ENCODE measurements at places on chromosomes 7 and 10.

- DNase-seq = no peak
Measured at GRCh38 chr7:134804351-134804750, 24.9 kb downstream of the CALD1 start.

- no peak for DNase-seq
Measured at GRCh38 chr7:129804111-129804889, 148.5 kb downstream of the UBE2H start.

DNA sequence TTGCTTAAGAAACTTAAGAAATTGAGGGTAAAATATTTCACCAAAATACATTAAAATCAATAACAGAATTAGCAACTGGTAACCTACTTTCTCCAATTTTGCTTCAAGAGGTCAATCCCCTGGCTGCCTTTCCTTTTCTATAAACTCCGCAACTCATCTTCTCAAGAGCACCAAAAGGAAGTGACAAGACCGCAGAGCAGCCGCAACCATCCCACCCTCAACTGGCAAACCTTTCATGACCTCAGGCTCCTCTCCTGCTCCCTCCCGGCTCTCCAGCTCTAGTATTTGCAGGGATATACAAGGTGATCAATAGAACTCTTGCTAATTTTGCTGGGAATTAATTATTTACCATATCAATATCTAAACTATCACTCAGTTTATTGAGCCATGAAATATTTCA is 88.9 kb downstream of the ATE1 start:
- DNase-seq = no peak

DNA sequence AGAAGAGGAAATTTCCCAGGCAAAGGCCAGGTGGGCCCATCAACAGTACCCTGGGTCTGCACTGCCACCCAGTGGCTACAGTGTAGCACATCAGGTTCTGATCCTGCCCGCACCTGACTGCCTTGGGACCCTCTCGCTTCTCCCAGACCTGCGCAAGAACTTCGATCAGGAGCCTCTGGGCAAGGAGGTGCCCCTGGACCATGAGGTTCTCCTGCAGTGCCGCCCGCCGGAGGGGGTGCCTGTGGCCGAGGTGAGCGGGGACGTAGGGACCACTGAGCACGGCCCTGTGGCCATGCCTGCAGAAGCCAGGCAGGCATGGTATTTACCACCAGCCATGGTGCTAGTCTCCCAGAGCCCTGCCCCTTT is 33.9 kb upstream of the SLC29A3 start:
- DNase-seq = peak; percentile 26

DNA sequence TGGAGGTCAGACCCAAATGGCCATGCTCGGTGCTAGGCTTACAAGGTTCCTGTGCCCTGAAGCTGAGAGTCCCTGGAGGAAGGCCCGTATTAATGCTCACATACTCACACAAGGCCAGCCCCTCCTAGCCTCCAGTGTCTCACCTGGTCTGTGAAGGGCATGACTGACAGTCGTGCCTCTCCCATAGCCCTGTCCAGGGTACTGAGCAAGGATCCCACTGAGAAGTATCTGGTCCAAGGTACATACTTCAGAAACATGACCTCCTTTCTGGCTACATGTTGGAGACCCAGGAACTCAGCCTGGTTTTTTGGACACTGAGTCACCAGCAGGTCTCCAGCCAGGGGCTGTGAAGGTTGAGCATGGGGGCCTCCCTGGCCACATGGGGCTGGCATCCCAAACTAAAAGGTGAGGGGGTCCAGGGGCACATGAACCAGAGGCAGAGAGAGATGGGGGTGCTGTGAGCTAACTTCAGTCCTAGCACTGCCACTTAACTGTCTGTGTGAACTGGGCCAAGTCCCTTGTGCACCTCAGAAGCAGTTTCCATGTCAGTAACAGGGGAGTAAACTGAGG is 17.6 kb upstream of the RASGEF1A start:
- no peak for DNase-seq

DNA sequence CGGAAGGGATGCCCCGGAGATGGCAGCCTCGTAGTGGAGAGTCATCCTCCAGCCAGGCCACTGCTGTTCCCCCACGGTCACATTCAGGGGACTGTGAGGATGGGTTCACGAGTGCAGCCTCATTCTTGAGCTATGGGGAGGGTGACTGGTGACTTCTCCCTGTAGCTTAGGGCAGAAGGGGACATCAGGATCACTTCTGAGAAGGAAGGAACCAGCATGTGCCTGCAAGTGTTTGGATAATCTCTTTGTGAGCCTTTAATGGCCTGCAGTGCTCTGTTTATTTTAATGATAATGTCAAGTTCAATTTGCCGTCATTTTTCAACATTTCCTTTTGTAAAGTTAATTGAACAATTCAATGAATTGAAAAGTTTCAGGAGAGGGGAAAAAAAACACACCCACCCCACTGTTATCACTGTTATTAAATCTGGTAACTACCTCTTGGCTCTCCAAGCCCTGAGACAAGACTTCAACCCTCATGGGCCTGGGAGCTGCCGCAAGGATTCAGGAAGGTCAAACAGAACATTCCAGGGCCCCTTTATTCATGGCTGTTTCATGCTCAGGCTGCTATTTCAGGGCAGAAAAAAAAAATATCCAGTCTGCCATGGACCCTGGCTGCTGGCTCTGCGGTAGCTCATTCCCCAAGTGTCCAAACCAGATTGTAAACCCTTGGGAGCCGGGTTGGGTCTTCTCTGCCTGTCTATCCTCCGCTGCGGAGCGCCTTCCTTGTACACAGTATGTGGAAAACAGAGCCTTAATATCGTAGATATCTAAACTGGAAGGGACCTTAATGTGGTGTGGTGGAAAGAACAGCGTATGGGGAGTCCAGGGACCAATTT is 100.4 kb downstream of the CDH23 start:
- DNase-seq = no peak

DNA sequence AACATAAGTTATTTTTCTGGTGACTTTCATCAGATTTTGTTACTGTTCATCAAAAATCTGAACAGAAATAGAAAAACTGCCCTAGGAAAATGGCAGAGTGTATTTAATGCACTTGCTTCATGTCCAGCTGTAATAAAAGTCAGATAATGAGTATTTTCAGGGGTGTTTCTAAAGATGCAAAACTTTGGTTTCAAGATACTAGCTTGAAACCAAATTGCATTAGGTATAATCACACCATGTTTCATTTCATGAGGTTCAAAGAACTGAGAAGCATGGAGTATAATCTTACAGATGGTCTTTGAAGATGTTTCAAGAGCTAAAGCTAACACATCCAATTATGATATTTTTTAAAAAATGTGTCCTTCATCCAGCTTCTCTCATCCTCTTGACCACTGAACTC is 128.9 kb downstream of the NRCAM start:
- no peak for DNase-seq

DNA sequence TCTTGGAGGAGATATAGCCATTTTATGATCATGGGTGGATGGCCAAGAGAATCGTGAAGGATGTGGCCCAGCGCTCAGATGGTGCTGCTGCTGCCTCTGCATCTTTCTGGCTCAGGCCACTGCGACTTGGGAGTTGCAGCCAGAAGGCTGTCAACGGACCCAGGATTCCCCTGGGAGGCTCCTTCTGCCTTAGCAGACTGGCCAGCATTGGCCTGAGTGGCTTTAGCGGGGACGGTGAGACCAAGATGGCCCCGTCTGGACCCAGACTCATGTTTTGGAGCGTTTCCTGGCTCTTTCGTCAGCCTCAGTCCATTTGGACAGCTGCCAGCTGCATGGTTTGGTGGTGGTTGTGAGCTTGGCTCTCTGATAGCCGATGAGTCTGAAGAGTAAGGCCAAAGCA is 97.2 kb downstream of the GALNT17 start:
- no peak for DNase-seq

GRCh38 chr10:111944331-111944730 is 239.2 kb downstream of the GPAM start:
- no peak for DNase-seq

DNA sequence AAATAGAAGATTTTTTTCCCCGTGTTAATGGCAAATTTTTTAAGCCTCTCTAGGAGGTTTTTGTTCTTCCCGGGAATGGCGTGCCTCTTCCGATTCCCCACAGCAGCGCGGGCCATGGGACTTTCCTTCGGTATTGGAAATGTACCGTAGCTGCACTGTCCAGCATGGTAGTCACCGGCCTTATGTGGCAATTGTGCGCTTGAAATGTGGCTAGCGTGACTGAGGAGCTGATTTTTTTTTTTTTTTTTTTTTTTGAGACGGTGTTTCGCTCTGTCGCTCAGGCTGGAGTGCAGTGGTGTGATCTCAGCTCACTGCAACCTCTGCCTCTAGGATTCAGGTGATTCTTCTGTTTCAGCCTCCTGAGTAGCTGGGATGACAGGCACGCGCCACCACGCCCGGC is 938 bp upstream of the TCTN3 start:
- no peak for DNase-seq

DNA sequence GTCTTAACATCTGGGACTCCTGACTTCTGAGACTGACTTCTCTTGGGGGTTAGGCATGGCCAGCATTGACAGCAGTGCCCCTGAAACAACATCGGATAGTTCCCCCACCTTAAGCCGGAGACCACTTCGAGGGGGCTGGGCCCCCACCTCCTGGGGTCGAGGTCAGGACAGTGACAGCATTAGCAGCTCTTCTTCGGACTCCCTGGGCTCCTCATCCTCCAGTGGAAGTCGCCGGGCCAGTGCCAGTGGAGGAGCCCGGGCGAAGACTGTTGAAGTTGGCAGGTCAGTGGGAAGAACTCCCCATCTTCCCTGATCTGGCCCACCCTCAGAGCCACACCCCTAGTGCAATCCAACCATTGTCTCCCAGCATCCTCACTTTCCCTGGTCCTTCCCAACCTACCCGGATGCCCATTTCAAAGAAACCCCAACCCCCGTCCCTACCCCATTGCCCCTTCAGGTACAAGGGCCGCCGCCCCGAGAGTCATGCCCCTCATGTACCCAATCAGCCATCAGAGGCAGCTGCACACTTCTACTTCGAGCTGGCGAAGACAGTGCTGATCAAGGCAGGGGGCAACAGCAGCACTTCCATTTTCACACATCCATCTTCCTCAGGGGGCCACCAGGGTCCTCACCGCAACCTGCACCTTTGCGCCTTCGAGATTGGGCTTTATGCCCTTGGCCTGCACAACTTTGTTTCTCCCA is 12.1 kb downstream of the ZSWIM8 start:
- DNase-seq = no peak

DNA sequence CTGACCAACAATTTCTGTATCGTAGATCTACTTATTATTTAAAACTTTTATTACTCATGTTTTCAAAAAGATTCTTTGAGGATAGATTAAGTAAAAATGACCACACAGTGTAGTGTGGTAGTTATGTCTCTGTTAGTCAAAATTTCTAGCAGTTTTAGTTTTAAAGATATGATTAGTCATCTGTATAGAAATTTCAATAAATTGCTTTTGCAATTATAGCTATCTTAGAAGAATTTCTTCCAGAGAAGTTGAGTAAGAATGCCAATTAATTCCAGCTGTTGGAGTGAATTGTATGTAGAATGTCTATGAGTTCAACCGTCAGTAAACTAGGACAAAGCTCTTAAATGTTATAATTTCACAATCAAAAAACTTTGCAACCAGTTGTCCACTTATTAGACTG is 229.7 kb downstream of the CDK14 start:
- DNase-seq = no peak

- DNase-seq = no peak
Measured at GRCh38 chr10:19811540-19811939, 4.7 kb upstream of the PLXDC2 start.

DNA sequence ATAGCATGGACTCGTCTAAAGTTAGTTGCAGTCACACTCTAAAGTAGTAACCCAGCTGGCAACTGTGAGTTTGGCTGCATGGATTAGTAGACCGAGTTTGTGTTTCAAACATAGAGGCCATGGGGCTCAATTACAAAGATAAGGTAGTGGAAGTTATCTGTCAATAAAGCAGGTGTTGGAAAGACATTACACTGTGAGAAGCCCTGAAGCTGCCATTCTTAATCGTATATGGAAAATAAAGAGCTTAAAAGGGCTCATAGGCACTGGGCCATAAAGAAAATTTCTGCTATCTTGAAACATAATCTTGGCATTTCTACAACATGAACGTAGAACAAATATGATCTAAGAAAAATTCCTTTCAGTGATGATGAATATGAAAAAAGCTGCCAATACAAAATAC is 837.7 kb downstream of the REEP3 start:
- DNase-seq = no peak

GRCh38 chr10:73997461-73997786 is 492 bp upstream of the VCL start:
- DNase-seq = no peak
